Putamen (tissue), 1 donor: ENCODE measurements at places on chromosomes 3 and 15.

DNA sequence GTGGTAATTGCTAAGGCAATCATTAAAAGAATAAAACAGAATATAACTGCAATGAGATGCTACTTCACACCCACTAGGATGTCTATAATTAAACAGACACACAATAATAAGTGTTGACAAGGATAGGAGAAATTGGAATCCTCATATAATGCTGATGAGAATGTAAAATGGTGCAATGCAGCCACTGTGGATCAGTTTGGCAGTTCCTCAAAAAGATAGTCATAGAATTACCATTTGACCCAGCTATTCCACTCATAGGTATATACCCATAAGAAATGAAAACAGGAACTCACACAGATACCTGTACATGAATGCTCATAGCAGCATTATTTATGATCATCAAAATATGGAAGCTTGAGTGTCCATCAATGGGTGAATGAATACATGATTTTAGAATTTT, 9.6 kb upstream of the RNF111 start:
- DNase-seq = no peak

- DNase-seq = no peak
These were observed 20.4 kb downstream of the ACSBG1 start for GRCh38 chr15:78213956-78214355.

DNA sequence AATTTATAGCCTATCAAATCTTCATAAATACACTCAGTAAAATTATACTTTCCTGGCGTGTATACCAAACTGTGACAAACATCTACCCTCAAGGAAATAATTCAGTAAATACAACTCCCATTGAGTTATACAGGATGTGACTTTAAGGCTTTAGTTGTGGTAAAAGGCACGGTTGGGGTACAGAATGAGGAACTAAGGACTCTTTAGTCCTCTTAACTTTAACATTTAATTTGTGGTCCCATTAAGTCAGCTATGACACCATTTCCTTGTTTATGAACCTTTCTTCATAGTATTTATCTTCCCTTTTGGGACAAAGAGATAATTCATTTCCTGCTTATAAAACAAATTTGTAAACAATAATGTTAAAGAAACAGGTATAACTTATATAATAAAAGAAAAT, 30.2 kb downstream of the IFT80 start:
- no peak for DNase-seq

DNA sequence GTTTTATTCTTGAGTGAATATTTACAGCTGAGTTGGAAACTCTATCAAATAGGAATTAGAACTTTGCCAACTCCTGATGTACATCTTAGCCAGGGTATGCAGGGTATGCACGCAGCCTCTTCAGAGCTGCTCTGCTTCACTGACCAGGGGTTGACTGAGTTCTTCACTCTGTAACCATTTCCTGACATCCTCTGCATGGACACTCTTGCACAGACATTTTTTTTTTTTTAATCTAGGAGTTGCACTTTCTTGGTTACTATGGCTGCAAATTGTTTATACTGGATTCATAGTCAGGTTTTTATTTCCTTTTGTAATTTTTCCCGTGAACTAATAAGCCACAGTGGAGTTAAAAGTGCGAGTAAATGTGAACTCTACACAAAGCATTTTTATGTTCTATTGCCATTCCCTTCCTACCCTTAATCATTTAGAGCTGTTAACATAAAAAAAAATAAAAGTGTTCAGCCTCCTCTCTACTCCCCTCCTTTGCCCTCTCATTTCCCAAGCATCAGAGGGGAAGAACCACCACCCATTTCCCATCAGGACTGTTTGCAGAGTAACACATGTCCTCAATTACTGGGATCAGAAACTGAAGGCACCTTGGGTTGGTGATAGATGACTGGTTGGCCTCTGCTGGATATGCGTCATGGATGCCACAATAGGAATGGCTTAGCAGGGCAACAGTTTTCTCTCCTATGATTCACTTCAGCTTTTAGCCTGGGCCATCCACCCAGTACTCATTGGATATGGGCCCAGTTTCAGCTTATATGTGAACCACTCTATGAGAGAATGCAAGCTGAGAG, 54.0 kb downstream of the DUT start:
- DNase-seq = no peak

GRCh38 chr3:183253528-183254486, 754 bp downstream of the B3GNT5 start:
- no peak for DNase-seq

DNA sequence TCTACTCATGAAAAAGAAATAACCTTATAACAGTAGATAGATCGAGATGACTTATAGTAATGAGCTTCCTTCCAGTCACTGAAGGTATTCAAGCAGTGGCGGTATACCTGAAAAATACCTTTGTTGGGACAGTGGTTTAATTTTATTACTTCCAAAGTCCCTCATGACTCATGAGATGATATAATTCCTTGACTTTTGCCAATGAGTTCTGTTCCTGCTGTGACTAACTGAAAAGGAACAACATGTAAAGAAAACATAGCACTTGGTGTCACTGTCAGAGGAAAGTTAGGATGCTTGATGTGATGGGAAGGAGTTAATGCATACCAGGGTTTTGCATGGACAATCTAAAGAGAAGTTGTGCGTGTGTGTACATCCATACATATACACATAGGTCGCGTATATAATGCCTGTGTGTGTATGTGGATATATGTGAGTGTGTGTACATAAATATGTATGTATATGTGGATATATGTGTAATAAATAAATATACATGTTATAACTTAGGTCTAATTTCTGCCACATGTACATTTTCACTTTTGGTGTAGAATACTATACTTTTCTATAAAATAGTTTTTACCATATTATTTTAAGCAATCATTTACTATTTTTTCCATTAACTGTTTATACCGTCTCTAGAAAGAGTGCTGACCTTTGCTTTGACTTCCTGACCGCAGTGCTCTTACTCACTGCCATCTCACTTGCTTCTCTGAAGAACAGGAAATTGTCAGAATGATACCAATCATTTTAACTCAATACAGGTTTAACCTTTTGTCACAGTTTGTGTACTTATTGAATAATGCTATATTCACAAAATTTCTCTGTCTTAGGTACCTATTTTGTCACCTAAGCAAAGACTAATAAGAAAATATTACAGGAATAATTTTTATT, 12.6 kb upstream of the PAK2 start:
- DNase-seq = no peak

GRCh38 chr15:36579792-36580431, 486 bp downstream of the CDIN1 start:
- peak; percentile 56 for DNase-seq

- peak; percentile 15 for DNase-seq
These were observed 212.4 kb downstream of the TLE3 start for GRCh38 chr15:69885173-69885955.

DNA sequence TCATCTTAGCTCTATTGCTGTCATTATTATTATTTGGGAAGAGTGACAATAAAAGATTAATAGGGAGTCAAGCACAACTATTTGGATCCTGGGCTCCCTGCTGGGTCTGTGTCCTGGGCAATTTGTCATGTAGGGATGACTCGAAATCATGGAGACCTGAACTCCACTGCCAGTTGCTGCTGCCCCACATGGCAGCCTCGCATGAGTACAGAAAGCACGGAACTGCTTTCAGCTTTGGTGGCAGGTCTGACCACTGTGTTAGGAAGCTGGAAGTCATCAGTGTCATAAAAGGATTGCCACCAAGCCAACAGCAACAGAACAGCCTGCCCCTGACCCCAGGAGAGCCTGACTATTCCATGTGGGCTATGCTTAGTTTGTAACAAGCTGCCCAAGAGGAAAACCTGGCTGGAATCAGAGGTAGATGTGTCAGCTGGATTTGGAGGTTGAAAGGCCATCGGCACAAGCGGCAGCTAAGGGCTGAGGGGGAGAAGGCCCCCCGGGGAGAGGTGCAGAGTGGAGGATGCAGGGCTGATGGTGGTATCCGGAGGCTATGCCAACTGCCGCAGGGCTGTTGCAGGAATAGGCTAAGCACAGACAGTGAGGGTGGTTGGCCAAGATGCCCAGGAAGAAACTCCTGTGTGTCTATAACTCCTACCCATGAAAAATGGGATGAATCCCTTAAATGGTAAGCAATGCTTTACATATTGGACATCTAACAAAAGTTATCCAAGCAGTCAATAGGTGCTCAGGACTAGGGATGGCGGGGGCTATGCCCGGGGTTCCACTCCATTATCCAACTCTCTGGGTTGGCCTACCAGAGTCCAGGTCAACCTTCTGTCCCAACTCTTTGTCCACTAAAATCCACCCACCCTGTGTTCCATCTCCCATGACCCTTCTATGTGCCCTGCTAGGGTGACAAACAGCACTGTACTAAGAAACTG, 291.6 kb downstream of the ADAMTS17 start:
- DNase-seq = no peak

- DNase-seq = no peak
These were observed 27.0 kb downstream of the PCOLCE2 start for GRCh38 chr3:142861926-142862325.

GRCh38 chr3:140828585-140828984, 113.1 kb upstream of the SLC25A36 start:
- no peak for DNase-seq

DNA sequence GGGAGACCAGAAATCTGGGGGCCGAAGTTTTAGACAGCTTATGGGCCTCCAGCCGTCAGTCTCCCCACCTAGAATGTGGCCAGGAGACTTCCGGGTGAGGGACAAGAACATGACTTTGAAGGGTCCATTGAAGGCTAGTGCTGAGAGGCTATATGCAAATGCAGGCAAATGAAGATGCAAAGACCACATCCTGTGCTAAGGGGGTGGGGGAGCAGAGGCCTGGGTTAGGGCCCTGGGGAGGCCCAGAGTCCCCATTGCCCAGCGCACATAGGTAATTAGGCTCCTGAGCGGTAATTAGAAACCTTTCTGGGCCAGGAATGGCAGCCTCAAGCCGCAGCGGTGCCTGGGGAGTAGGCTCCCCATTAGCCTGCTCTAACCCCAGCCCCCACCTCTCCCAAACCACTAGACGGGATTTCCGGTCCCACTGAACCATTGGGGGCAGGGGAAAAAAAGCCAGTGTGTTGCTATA, 6.8 kb downstream of the CSK start:
- no peak for DNase-seq

DNA sequence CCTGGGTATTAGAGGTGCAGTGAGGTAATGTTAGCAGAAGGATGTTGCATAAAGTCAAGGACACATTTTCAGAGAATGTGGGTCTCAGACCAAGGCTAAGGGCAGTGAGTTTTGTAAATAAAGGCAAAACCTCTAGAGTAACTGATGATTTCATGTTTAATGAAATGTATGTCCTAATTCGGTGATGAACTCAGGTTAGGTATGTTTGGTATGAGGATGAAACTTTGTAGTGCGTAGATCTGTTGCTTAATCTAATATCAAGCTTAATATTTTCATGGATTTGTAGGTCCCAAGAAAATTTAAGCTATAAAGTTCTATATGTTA, 3.6 kb downstream of the USP50 start:
- DNase-seq = no peak

GRCh38 chr3:130626049-130626448, 109.1 kb downstream of the COL6A6 start:
- DNase-seq = no peak

- DNase-seq = no peak
These were observed 34.9 kb upstream of the MEIS2 start for GRCh38 chr15:37135225-37135624.

- DNase-seq = no peak
These were observed 36.5 kb downstream of the GMNC start for GRCh38 chr3:190826018-190826417.

- no peak for DNase-seq
These were observed 17.4 kb upstream of the INO80 start for GRCh38 chr15:41133454-41133853.

GRCh38 chr3:195003893-195004289, 267.1 kb downstream of the XXYLT1 start:
- DNase-seq = no peak

DNA sequence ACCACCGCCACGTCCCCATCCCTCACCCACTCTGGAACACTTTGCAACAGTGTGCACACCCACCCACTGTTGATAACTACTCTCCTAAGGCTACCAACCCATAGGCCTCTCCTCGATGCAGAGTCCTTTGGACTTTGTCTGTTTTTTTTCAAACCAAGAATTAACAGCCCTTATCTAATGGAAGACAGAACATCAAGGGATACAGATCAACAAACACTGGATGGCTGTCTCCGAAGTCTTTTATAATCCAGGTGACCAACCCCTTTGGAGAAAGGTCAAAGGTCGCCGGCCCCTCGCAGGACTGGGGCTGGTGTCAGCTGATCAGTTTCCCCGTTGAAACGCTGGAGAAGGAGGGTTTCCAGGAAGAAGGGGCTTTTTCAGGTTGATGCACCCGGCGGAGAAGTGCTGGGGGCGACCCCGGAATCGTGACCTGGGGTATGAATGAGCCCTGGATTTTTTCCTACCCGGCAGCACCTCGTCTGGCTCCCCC, 532 bp downstream of the B4GALT4 start:
- DNase-seq = no peak

DNA sequence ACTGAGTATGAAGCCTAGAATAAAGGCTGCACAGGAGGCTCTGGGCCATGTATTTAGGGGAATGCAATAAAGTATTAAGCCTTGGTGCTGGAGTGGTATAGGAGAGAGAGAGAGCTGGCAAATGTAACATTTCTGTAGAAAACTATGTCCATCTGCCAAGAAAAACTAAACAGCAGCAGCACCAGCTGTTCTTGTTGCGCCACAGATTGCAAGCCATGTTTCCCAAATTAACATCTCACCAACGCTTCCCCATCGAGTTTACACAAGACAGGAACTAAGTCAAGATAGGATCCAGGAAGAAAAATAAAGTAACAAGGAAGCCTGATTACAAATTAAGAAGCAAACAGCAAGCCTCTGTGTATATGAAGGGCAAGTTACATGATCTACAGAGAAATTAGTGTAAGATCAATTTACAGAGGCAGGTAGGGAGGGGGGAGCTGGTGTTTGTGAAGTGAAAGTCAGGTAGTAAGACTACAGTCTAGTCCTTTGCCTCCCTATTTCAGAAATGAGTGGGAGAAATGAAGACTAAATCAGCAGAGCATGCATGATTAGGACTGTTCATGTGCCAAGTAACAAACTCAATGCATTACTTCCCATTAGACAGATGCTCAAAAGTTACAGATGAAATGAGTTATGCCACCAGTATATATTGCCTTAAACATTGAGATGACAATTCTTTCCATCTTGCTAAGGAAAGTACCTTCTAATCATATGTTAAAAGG, 900.5 kb downstream of the EPHA3 start:
- no peak for DNase-seq

DNA sequence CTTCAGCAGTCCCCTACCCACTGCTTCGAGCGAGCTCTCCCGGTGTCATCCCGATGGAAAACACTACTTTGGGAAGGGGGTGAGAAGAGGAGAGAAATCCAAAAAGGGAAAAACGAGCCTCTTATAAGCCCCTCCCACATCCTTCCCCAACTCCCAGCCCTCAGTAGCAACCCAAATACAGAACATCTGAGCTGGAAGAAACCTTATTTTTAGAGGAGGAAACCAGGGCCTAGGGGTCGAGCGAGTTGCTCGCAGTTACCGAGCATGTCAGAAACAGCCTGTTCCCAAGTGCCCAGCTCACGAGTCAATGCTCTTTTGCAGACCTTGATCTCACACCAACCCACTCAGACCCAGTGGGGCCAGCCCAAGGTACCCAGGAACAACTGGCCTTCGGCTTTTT, 14.2 kb downstream of the RBPMS2 start:
- DNase-seq = no peak
